ENCODE measurements at places on chromosomes 2 and 18.

- DNase-seq: no peak
Observed at GRCh38 chr18:36697905-36698304, 130.9 kb downstream of the TPGS2 start.

DNA sequence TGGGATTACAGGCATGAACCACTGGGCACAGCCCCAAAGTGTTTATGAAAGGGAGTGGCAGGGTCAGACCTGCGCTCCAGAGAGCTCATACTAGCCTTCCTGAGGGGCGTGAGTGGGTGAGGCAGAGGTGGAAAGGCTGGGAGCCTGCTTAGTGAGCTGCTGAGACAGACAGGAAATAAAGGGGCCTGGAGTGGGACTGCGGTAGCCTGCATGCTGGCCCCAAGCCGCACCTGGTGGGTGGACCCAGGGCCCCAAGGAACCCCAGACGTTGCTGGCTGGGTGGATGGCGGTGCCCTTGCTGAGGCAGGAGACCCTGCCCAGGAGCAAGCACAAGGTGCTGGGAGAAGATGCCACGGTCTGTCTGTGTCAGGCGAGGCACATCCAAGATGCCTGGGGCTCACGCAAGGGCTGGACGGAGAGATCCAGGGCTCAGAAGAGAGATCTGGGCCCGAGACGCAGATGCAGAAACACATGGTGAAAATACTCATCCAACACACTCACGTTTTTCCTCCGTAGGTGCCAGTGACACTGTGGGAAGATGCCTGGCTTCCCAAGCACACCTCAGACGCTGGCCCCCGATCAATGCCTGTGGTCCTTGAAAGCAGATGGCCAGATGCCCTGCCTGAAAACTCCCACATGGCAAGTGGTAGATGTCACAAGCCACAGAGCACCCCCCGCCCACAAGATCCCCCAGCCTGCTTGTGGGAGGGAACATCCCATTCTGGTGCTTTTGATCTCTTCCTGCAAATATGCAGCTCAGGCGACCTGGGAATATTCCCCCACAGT is 151.1 kb downstream of the GLI2 start:
- DNase-seq: no peak

GRCh38 chr2:241897231-241897916 is 27.8 kb downstream of the RTP5 start:
- no peak for DNase-seq

- DNase-seq: peak; percentile 58
Observed at GRCh38 chr2:65366595-65367125, 65.7 kb downstream of the SPRED2 start.

DNA sequence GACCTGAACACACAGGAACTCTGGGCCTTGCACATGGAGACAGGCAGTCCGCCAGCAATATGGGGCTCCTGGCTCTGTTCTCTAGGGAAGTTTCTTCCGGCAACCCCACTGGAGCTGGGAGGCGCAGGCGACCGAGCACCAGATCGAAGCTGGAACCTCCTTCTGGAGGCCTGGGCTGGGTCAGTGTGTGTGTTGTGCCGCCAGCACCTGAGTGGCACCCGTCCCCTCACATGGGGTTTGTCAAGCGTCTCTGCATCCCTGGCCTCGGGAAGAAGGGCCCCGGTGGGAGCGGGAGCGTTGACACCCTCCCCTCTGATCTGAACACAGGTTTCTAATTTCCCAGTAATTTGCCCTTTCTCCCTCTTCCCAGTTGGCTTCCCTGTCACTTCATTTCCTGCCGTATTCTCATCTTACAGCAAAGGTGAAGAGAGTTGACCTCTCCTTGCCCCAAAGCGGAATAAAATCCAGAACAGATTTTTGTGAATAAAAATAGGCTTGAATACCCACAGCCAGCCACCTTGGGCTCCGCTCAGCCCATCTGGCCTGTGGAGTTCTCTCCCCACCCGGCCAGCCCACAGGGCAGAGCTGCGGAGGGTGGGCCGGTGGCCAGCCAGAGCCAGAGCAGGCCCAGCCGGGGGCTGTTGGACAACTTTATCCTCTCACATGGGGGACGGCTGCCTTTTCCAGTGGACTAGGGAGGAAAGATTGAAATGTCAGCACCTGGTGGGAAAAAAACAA is 85.9 kb downstream of the APOB start:
- no peak for DNase-seq

DNA sequence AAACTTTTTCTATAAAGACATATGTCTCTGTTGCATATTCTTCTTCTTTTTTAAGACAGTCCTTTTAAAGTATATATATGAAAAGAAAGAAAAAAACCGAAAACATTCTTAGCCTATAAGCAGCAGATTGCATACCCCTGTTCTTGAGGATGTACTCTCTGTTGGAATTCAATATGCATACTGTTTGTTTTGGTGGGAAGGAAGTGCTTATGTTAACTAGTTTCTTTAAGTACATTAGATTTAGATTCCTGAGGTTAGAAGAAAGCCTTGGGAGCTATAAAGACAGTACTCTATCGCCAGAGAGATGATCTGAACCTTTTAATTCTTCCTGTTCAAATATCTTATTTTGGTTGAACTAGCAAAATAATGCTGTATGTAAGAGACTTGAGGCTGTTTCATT is 46.8 kb upstream of the TBR1 start:
- DNase-seq: no peak

GRCh38 chr2:231644426-231644825 is 51.8 kb downstream of the TEX44 start:
- no peak for DNase-seq

DNA sequence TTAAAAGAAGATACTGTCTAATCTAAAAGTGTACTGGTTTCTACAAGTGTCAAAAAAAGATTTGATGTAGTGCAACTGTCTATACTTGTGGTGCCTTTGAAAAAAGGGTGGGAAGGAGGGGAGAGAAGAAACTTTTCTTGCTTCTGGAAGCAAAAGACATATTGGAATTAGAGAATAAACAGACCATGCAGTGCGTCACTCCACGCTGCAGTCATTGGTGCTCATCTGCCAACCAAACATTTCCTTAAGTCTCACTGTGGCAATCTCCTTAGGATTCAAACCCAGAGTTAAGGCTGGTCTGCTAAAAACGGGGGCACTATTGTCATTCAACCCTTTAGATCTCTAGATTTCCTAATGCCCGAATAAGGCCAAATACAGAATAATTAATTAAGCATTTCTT is 50.9 kb downstream of the PELI1 start:
- DNase-seq: no peak

GRCh38 chr2:8389431-8390108 is 292.3 kb upstream of the ID2 start:
- DNase-seq: no peak

DNA sequence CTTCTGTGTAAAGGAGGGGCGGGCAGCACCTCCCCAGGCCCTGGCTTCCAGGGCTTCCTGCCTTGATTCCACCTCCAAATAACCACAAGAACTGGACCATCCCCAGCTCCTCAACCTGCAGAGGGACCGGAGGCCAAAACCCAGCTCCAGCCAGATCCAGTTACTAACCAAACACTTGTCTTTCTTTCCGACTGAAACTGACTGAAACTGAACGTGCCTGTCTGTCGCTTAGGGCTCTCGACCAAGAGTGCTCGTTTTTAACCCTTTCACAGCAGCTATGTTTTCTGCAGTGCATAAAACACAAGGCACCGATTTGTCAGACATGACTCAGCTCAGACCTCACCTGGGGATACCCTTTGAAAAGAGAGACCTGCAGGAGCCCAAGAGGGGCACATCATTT is 249.9 kb upstream of the SIX2 start:
- no peak for DNase-seq

GRCh38 chr2:173214213-173214612 is 138.6 kb downstream of the MAP3K20 start:
- DNase-seq: no peak

DNA sequence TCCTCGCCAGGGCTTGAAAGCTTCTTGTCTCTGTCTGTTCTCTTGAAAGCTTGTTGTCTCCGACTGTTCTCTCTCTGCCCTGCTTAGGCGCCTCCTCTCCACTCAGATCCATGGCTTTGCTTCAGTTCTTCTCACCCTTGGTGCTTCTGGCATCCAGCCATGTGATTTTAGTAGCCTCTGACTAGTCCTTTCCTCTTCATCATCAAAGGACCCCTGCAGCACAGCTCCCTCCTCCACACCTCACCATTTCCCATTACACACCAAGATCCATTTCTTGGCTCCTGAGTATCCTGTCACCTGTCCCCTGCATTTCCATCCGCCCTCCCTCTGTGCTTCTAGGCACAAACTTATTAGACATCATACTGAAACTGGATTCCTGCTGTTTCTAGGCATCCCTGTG is 59.4 kb downstream of the ZNF236 start:
- DNase-seq: no peak

DNA sequence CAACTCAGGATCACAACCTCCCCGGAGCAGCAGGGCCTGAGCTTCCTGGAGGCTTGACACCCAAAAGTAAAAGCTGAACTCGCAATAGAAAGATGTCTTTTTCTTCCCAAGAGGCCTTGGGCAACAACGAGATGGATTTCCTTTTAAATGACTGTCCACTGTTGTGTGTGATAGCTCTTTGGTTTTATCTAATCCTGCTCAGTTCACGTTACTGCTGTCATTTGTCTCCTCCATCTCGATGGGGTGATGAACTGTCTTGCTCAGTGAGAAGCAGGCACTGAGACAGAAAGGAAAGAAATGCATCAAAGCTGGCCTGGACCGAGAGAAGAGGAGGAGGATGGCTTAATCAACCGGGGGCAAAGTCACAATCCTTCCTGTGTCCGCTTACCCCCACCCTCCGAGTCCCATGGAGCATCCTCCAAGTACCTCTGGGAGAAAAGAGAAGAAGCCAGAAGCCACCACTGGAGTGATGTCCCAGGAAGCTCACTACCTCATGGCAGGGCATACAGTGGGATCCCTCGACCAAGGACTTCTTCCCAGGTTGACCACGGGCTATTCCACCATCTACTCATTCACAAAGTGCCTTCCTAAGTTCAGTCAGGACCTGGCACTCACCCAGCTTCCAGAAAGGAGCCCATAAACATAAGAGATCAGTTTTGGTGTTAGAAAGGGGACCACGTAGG is 68.5 kb downstream of the GALNT14 start:
- no peak for DNase-seq

- DNase-seq: no peak
Observed at GRCh38 chr2:240170354-240170735, 29.9 kb upstream of the OTOS start.

DNA sequence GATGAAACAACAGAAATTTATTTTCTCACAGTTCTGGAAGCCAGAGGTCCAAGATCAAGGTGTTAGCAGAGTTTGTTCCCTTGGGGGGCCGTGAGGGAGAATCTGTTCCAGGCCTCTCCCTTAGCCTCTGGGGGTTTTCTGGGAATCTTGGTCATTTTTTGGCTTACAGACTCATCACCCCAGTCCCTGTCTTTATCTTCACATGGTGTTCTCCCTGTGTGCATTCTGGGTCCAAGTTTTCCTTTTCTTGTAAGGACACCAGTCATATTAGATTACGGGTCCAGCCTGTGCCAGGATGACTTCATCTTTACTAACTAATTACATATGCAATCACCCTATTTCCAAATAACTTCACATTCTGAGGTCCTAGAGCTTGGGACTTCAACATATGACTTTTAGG is 292.5 kb upstream of the TRIB2 start:
- no peak for DNase-seq

DNA sequence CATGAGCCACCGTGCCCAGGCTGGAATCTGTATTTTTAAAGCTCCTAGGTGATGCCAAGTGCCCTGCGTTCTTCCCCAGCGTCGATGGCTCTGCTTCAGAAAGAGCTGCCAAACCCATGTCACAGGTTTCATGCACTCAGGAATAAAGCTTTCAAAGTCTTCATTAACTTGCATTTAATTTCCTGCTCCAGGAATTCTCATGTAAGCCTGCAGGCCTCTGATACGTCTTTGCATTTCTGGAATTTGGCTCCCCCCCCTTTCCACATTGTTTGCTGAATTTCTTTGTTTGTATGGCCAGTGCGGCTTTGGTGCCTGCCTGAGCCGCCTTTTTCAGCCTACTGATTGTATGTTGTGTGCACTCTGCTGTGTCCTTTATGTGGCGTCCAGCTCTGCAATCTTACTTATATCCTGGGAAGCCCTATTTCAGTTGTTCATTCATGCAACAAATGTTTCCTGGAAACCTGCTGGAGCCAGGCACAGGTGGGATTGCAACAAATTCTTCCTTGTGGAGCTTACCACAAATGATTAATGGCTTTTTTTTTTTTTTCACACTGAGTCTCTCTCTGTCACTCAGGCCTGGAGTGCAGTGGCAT is 17.9 kb upstream of the OTOF start:
- DNase-seq: no peak

DNA sequence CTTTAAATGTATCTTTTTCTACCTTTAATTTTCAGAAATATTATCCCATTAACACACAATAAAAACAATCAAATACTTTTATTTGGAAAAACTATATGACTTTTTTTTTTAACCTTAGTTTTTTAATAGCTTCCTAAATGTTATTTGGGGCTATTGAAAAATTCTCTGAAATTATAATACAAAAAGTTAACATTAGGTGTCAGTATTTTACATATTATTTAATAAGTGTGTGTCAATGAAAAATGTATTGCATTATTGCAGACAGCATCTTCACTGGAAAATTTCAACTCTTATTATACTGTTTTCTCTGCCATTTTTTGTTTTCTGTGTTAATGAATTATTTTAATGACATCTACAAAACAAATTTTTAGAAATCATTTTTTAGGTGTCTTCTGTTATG is 51.1 kb upstream of the ARHGAP15 start:
- DNase-seq: no peak

DNA sequence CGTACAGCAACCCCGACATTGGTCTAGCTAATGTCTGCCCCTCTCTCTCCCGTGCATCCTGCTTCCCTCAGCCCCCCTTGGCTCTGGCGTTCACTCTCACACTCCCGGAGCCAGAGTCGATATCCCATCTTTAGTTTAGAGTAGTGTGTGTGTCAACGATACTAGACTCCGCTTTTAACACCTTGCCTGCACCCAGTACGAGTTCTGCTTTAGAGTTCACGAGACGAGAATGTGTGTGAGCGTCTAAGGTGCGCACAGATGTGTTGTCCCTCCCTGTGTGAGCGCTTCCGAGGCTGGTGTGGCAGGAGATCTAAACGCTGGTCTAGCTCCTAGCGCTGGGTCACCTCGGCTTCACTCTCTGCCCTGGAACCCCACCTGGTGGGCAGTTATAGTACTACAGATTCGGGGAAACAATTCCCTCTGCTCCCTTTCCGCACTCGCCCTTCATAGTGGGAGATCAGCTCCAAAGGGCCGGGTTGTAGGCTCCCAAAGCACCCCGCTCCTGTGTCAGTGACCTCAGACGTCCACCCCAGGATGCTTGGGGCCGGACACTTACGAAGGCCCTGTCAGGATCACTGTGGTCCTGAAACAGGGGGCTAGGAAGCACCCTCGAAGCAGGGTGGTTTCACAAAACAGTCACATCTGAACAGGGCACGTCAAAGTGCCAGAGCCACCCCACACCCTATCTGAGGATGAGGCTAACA is 2.6 kb upstream of the CYP26B1 start:
- DNase-seq: peak; percentile 82

DNA sequence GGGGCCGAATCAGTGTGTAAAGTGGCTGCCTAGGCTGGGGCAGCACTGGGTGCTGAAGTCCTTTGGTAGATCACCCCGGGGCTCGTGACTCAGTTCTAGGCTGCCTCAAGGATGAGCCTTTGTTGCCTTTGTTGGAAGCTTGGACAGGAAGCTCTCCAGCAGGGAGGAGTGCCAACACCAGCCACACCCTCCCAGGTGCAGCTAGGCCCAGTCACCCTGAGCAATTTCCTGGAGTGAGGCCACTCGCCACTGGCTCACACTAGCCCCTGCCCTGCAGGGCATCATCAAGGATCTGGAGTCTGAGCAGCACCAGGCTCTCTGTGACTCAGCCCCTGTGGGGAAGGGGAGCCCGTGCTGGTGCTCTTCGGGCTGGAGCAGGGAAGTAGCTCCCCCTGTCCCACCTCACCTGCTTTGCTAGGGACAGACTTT is 6.7 kb upstream of the SDC1 start:
- DNase-seq: no peak

Measured in GM13976 (cell line).